ENCODE measurements at places on chromosomes 1 and 21. TPM values are rescaled to one million over a fixed set of nuclear protein-coding genes. Genes with fewer than 3 reads are reported as not detected.

- H3K4me1 ChIP-seq, result no peaks in the 10 kb centered on the region
- DNase-seq, result no peak
- H3K27me3 ChIP-seq, result no peaks in the 10 kb centered on the region
Measured at GRCh38 chr1:79791488-79792218, 785.1 kb upstream of the ADGRL4 start.

GRCh38 chr1:58896246-58897183, 112.7 kb upstream of the JUN start:
- H3K27me3 ChIP-seq, result no peaks in the 10 kb centered on the region
- H3K36me3 ChIP-seq, result no peaks in the 10 kb centered on the region
- peak overlapping the region; percentile 62 for H3K27ac ChIP-seq
- H3K4me3 ChIP-seq, result no peak overlapping the region

DNA sequence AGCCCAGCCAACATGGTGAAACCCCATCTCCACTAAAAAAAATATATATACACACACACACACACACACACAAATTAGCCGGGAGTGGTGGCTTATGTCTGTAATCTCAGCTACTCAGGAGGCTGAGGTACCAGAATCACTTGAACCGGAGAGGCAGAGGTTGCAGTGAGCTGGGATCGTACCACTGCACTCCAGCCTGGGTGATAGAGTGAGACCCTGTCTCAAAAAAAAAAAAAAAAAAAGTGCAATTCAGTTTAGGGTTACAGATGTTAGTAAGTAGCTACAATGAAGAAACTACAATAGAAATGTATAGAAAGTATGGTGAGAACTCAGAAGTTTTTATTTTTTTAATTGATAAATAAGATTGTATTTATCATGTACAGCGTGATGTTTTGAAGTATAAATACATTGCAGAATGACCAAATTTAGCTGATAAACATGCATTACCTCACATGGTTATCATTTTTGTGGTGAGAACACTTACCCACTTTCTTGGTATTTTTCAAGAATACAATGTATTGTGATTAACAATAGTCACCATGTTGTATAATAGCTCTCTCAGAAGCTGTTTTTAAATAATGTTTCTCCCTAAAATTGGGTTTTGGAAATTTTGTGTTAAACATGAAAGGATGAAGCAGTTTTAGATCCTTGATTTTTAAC, 17.9 kb downstream of the KDM1A start:
- no peak for DNase-seq
- no peaks in the 10 kb centered on the region for H3K36me3 ChIP-seq
- H3K4me1 ChIP-seq, result no peaks in the 10 kb centered on the region
- H3K27ac ChIP-seq, result no peak overlapping the region
- no peak overlapping the region for H3K4me3 ChIP-seq

GRCh38 chr21:16279731-16280581, 550.2 kb downstream of the USP25 start:
- no peaks in the 10 kb centered on the region for H3K4me1 ChIP-seq
- no peak for DNase-seq
- H3K36me3 ChIP-seq, result no peaks in the 10 kb centered on the region
- H3K27me3 ChIP-seq, result no peaks in the 10 kb centered on the region
- H3K4me3 ChIP-seq, result peak overlapping the region; percentile 33
- H3K27ac ChIP-seq, result no peak overlapping the region

DNA sequence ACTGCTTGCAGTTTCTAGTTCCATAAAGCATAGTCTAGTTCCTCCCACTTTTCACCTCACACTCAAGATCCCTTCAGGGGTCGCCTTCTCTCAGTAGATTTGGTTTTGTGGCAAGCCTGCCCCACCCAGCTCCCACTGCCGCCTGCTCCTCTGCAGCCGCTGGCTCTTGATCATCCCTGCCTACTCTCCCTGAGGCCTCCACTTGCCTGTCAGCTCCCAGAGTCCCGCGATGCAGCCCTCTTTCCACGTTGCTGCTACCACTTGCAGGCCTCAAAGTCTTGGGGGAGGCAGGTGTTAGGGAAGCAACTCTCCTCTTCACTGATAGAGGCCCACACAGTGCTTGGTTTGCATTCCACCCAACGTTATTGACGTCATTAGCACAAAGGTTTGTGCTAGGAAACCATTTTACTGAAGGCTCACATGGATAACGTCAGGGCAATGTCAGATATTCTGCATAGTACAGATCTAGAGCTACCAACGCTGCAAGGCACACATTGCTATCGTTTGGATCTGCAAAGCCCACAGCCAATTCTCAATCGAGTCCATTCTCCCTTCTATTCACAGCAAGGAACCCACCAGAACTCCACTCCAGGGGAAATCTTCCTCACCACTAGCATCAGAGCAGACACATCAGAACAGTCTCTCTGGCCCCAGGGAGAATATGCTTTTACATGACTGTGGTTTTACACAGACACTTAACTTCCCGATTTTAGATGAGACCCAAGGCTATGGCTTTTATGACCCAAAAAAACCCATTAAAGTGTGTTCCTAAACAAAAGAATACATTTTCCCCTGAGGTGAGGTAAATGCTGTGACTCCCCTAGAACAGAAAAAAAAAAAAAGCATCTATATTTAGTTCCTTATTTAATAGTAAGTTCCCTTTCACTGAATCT, 519.5 kb upstream of the CAMK1G start:
- no peaks in the 10 kb centered on the region for H3K4me1 ChIP-seq
- H3K36me3 ChIP-seq, result no peaks in the 10 kb centered on the region
- H3K4me3 ChIP-seq, result no peak overlapping the region
- no peak for DNase-seq
- no peaks in the 10 kb centered on the region for H3K27me3 ChIP-seq

DNA sequence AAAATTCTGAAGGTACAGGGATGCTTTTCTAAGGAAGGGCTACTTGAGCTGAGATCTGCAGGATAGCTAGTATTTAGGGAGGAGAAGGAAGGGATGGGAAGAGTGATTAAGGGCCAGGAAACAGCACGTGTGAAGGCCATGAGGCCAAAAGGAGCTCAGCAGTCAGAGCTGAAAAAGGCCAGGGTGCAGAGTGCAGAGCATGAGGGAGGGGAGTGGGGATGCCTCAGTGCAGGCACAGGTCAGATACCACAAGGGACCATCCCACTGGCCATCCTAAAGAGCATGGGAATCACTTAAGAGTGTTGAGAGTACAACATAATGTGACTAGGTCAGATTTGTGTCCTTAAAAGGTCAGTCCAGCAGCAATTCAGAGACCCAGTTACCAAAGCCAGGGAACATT, 16.0 kb downstream of the LRRN2 start:
- no peaks in the 10 kb centered on the region for H3K27me3 ChIP-seq
- no peak for DNase-seq
- H3K27ac ChIP-seq, result no peak overlapping the region
- no peaks in the 10 kb centered on the region for H3K36me3 ChIP-seq

CD244 gene
- total RNA-seq, result not detected

SH3D21 gene
- total RNA-seq, result 1.3 TPM

KCNH1 gene
- total RNA-seq, result not detected

CD160 gene
- total RNA-seq, result not detected

- no peaks in the 10 kb centered on the region for H3K36me3 ChIP-seq
- no peak for DNase-seq
- no peaks in the 10 kb centered on the region for H3K4me1 ChIP-seq
Measured at GRCh38 chr21:17427831-17428483, 84.9 kb upstream of the CXADR start.

- DNase-seq, result no peak
- H3K4me3 ChIP-seq, result no peak overlapping the region
- H3K36me3 ChIP-seq, result peaks cover 58% of the 10 kb centered on the region
- H3K27ac ChIP-seq, result no peak overlapping the region
Measured at GRCh38 chr1:185297982-185298381, 19.1 kb downstream of the IVNS1ABP start.

NOS1AP gene
- 5.0 TPM for total RNA-seq

F13B gene
- total RNA-seq, result not detected

DNA sequence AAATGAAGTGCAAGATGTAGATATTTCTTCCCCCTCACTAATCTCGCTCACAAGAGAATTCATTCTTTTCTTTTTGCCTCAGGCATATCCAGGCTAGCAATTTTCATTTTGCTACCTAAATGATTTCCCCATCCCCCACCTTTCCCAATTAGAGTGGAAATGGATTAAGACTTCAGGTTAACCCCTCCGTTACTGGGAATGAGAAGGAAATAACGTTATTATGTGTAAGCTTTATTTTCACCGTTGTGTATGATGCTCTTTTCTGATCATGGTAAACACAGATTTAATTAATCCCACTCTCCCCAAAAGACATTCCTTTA, 143.9 kb downstream of the RUNX1 start:
- H3K27ac ChIP-seq, result no peak overlapping the region
- H3K4me3 ChIP-seq, result no peak overlapping the region
- H3K27me3 ChIP-seq, result no peaks in the 10 kb centered on the region

DNA sequence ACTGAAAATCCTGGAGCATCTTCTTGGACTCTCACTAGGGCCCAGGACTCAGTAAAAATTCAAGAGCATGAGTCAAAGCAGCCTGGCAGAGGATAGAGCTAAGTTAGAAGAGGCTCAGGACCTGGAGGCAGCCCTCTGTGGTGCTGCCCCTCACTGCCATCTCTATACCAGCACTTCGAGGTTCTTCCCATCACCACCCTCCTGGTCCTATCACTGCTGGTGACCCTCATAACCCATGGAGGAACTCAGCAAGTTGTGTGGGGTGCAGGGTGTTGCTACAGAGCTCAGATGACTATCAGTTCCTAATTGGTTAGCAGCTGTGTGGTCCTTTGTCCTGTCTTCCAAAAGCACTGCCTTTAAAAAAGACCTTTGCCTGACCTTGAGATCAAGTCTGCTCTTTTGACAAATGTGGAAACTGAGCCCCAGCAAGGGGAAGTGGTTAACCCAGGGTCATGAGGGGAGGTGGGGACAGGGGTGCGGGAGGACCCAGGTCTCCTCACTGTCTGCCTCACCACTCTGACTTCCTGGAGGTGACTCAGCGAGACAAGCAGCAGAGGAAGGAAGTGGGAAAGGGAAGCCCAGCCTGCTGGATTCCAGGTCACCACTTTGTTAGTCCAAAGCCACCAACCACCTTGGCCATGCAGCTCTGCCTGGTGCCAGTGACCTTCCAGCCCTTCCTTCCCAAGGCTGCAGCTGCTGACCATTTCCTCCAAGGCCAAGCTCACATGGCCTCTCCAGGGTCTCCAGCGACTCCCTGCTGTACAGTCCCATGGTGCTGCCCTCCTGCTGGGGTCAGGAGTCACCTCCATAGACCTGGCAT, 199.4 kb upstream of the EDN2 start:
- H3K27me3 ChIP-seq, result no peaks in the 10 kb centered on the region
- H3K36me3 ChIP-seq, result no peaks in the 10 kb centered on the region
- no peak for DNase-seq
- H3K27ac ChIP-seq, result no peak overlapping the region
- no peaks in the 10 kb centered on the region for H3K4me1 ChIP-seq

- no peak overlapping the region for H3K4me3 ChIP-seq
- DNase-seq, result no peak
- H3K27ac ChIP-seq, result no peak overlapping the region
- H3K4me1 ChIP-seq, result no peaks in the 10 kb centered on the region
- no peaks in the 10 kb centered on the region for H3K27me3 ChIP-seq
Measured at GRCh38 chr1:179547021-179547535, 28.7 kb downstream of the NPHS2 start.

DNA sequence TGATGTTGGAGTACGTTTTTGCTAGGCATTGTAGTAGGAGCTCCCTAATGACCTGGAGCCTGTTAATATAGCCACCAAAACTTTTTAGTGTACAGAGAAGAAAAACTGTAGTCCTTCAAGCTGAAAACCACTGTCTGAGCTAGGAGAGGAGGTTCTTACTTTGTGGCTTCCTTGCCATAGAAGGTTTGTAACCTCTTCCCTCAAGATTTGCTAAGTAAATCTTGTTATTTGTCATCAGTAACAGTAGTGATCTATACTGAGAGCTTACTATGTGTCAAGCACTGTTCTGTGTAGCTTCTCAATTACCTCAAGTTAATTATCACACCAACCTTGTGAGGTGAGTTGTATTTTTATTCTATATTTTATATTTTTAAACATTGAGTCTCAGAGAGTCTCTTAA, 21.2 kb upstream of the LRRC8C start:
- H3K27ac ChIP-seq, result no peak overlapping the region
- H3K27me3 ChIP-seq, result no peaks in the 10 kb centered on the region
- no peaks in the 10 kb centered on the region for H3K4me1 ChIP-seq

DNA sequence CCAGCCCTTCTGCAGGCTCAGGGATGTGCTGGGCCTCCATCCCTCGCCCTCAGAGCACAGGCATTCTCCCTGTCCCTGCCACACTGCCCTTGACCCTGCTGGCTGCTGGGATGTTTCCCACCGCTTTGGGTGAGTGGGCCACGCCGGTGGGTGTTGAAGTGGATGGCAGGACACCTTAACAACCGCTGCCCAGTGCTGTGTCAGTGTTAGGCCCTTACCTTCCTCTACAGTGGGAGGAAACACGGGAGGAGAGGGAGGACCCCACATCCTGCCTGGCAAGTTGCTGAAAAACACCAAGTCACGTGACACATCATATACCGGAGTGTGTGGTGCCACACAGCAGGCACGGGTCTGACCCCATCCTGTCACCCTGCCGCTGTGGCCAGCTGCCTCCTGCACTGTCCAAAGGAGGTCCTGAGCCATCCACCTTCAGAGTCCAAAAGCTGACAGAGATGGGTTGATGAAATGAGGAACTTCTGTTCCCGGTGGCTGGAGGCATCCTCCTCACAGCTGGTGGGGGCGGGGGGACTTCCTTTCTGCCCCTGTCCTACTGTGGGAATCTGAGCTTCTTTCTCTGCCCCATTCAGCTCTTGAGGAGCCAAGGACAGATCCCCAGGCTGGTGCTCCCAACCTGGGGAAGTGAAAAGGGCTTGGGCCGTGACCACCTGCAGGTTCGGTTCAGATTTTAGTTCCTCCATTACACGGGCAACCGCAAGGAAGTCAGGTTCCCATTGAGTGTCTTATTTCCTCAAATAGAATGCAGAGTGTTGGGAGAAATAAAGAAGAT, 3.2 kb upstream of the THEMIS2 start:
- peaks cover 3% of the 10 kb centered on the region for H3K4me1 ChIP-seq
- no peak overlapping the region for H3K27ac ChIP-seq
- H3K27me3 ChIP-seq, result no peaks in the 10 kb centered on the region
- H3K36me3 ChIP-seq, result no peaks in the 10 kb centered on the region
- DNase-seq, result no peak

All from ascending aorta (tissue), 2 donors.